ENCODE measurements at places on chromosomes 2 and 18. TPM values are rescaled to one million over a fixed set of nuclear protein-coding genes. Genes with fewer than 3 reads are reported as not detected.

The CENPO gene
- 5.0 TPM for total RNA-seq

The M1AP gene
- total RNA-seq: 2.9 TPM

The GPR39 gene
- 45.9 TPM for total RNA-seq

The GAREM2 gene
- 0.92 TPM for total RNA-seq

The CNPPD1 gene
- 51.7 TPM for total RNA-seq

The CCBE1 gene
- total RNA-seq: 14.1 TPM

The SERPINB8 gene
- 10.1 TPM for total RNA-seq

The SNRPD1 gene
- total RNA-seq: 19.1 TPM

The HOXD13 gene
- total RNA-seq: not detected

- DNase-seq: no peak
Observed at GRCh38 chr2:96485350-96485749, 19.8 kb downstream of the NEURL3 start.

GRCh38 chr2:119826370-119826961 lies 66.7 kb downstream of the PTPN4 start:
- DNase-seq: no peak

- no peak for DNase-seq
Observed at GRCh38 chr2:25460261-25460905, 118.7 kb upstream of the DNMT3A start.

DNA sequence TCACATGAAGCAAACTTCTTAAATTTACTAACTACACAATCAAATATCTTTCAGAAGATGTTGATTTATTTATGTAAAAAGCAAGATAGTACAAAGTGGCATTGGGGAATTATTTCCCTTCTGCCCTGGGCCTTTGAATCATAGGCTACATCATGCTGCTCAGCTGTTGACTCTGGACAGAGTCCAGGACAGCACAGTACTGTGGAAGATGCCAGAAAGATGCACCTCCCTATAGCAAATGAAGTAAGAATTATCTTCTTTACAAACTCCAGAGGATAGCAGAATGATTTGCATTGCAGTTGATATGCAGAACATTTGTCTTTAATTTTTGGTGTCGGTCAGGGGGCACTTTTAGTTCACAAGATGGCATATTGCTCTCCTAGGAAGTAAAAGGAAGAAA lies 1354.5 kb upstream of the ZEB2 start:
- DNase-seq: no peak

DNA sequence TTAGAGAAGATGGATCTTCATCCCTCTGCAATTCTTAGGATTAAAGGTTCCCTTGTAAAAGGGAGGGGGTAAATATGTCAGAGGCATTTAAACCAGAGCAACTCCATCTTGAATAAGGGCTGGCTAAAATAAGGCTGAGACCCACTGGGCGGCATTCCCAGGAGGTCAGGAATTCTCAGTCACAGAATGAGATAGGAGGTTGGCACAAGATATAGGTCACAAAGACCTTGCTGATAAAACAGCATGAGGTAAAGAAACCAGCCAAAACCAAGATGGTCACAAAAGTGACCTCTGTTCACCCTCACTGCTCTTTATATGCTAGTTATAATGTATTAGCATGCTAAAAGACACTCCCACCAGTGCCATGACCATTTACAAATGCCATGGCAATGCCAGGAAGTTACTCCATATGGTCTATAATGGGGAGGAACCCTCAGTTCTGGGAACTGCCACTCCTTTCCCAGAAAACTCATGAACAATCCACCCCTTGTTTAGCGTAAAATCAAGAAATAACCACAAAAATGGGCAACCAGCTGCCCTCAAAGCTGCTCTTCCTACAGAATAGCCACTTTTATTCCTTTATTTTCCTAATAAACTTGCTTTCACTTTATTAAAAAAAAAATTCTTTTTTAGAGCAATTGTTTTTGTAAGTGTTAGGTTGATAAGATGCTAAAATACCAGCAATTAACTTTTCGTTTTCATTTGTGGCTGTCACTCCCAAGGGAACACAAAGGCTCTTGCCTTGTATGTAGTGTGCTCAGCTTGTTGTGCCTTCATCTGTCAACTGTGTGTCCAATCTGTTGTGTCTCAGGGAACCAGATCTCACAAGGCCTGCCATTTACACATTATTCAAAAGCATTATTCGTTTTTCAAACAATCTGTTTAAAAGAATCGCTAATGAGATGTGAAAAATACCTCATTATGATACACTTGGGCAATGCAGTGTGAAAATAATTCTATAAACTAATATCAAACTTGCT lies 205.2 kb upstream of the RGPD4 start:
- DNase-seq: no peak

GRCh38 chr2:20596973-20597859 lies 53.7 kb downstream of the HS1BP3 start:
- peak; percentile 73 for DNase-seq

DNA sequence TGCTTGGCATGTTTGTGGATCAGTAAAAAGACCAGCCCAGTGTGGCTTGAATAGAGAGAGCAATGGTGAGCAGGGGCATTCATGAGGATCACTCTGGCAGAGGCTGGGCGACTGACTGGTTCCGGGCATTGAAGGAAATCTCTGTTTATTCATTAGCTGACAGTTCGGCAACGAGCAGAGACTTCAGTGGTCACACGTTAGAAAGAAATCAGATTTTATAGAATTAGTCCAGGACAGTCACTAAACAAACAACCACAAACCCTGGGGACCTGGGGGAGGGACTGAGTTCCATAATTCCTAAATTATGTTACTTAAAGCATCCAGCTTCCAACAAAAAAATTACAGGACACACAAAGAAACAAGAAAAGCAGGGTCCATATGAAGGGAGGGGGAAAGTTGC lies 72.5 kb downstream of the NOL10 start:
- DNase-seq: no peak

DNA sequence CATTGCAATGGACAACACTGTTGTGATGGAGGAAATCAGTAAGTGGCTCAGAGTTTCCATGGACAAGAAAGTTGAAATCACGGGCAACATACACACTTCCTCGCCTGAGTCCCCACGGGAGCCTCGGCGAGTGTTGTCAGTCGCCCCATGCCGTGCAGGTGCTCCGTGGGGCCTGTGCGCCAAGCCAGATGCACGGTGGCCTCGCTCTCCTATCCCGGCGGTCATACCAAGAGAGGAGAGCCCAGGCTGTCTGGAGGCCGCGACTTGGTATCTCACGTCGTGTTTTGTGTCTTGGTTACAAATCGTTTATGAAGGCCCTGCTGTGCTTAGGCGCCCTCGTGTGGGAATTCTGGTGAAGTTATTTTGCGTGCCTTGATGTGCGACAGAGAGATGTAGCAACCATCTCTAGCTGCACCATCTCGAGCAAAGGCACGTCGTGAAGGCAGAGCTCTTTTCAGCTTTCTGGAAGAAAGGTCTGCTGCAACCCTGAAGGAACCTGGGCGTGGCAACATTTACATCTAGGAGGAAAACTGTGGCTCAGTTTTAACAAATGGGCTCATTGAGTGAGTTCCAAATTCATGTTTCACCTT lies 21.8 kb downstream of the ATG4B start:
- DNase-seq: peak; percentile 73

- DNase-seq: peak; percentile 86
Observed at GRCh38 chr18:13381944-13382365, 163.4 kb downstream of the LDLRAD4 start.

- no peak for DNase-seq
Observed at GRCh38 chr2:221533299-221533698, 38.8 kb downstream of the EPHA4 start.

GRCh38 chr2:240162939-240163714 lies 22.7 kb upstream of the OTOS start:
- no peak for DNase-seq

DNA sequence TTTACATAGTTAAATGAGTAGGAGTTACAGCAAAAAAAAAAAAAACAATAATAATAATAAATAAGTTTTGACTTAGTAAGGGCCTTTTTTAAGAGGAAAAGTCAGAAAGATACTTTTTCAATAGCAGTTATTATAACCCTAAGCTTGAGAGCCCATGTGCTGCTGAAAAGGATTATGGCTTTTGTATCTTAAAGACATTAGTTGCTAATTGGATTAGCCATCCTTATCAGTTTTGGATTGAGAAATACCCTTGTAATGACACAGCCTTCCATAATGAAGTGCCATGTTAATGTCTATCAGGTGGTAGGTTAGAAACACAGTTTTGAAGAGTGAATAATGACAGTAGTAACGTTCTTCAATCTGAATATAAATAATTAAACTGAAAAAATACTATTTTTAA lies 554.0 kb downstream of the RIT2 start:
- no peak for DNase-seq

DNA sequence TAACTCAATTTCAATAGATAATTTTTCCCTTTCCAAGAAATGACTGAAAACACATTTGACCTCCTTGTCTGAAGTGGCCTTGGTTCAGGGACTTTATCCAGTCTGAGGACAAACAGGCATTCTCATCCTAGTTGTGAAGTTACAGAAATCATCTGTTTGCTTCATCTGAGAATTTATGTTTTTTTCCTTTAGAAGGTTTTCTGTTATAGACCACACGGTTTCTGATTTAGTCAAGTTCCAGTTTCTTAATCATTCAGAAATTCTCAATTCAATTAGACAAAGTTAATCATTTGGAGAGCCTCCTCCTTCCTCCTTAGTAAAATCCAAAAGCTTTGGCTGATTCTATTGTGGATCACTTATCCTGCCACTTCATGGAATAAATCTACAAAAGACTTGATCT lies 60.9 kb downstream of the ICOS start:
- no peak for DNase-seq

- DNase-seq: no peak
Observed at GRCh38 chr2:31888550-31888949, 122.3 kb downstream of the MEMO1 start.

DNA sequence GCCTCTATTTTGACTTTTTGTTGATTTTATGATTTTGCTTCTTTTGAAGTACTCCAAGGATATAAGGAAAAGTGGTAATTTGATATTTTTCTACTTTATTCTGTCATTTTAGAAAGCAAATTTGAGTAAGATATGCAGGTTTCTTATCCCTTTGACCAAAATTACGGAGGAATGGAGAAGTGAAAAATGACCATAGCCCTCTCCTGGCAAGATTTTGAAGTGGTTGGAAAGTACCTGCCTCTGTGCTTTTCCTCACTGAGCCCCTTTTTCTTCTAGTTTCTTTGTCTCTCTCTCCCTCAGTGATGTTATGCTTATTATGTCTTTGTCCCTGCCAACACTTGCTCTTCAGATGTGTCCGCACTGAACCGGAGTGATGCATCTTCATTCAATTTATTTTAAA lies 898.1 kb downstream of the EPHA4 start:
- DNase-seq: no peak

- DNase-seq: no peak
Observed at GRCh38 chr2:188524519-188525113, 232.9 kb downstream of the GULP1 start.

- peak; percentile 75 for DNase-seq
Observed at GRCh38 chr2:88831792-88832248, 140.3 kb downstream of the RPIA start.

DNA sequence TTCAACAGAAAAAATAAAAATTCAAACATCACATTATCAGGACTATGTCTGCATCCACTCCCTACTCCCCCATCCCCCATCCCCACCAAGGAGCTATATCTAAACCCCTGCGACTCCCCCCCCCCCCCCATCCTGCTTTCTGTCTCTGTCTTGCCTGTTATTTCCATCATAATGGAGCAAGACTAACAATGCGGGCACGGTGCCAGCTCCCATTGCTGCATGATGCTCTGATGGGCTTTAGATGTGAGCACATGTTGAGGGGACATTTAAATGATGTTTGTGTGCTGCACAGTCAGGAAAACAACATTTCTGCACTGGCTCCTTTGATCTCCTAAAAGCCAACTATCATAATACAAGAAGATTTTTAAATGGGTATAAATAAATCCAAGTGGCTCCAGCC lies 644.2 kb upstream of the SETBP1 start:
- DNase-seq: no peak

DNA sequence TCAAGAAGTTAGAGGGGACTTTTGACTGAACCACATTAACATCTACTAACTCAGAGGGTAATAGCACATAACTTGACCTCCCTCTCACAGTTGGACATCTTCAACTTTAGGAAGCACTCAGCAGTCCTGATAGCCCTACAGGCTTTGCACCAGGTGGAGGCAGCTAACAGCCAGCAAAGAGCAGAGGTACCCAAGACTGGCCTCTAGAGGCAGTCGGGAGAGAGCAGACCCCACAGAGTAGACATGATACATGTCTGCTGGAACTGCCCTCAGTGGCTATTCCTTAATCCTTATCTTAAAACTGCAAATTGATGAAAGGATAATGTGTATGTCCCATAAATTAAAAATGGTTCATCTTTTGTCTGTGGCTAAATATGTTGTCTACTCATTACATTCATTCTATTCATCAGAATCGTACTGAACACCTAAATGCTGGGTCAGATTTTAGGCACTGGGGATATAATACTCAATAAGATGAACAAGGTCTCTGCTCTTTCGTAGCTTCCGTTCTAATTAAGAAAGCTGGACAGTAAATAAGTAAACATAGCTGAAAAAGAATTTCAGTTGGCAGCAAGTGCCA lies 49.8 kb downstream of the CAB39 start:
- DNase-seq: no peak

GRCh38 chr2:6449343-6449742 lies 416.4 kb downstream of the CMPK2 start:
- no peak for DNase-seq

DNA sequence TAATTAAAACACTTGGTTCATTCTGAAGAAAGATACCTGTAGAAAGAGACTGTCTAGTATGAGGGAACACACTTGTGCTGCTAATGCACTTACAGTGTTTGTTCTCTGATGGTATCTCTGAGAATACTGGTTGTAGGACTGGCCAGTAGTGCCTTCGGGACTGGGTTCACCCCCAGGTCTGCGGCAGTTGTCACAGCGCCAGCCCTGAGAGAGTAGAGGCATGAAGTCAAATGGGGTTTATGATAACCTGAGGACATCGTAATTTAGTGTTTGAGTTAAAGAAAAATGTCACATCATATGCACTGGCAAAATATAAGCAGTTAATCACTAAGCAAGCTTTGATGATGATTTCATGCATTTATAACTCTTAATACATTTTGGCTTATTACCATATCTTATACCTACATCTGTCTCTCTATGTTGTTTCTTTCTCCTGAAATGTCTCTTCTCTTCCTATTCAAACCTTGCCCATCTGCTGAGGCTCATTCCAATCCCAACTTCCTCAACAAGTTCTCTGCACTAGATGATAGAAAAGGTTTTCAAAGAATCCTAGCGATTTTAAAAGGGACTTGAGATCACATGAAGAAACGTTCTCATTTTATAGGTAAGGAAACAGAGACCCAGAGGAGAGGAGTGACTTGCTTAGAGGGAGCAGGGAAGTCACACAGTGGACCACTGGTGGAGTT lies 50.2 kb downstream of the ATIC start:
- no peak for DNase-seq

- no peak for DNase-seq
Observed at GRCh38 chr2:191910518-191910917, 63.6 kb upstream of the CAVIN2 start.

DNA sequence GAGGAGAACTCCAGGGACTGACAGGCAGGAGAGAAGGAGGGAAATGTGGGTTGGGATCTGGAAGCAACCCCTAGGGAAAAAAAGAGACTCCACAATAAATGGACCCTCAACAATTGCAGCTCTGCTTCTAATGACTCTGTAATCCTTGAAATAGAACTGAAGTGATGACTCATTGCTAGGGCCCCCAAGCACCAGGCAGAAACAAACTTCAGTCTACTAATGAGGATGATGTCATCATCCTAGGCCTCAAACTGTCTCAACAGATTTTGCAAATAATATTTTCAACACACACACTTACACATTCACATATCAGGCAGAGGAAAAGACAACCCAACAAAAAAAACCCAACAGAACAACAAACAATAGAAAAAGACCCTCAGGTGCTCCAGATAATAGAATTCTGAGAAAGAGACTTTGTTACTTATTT lies 143.3 kb downstream of the HDAC4 start:
- no peak for DNase-seq
